H4 (cell line): ENCODE measurements at places on chromosomes 13 and 19.

- peak; percentile 32 for DNase-seq
These were observed at the start of gene CUL4A for GRCh38 chr13:113209336-113209758. TSS of gene CUL4A (plus strand) at chr13:113209613. CDS start at chr13:113209628, 15 bp downstream.

DNA sequence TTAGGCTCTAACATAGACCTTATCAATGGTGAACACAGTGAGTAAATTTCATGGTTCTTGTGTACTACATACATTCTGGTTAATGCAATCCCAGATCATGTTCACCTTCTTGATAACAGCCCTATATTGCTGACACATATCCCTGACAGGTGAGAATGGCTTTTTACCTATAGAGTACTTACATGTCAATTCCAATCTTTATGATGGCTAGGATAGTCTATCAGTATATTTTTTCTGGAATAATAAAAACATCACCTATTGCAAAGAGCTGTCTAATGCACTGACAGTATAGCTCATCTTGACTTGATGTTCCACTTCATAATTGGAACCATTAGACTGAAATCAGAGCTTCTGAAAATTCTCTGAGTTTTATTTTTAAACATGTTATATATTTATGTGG lies 199.4 kb downstream of the ENOX1 start:
- DNase-seq: no peak

DNA sequence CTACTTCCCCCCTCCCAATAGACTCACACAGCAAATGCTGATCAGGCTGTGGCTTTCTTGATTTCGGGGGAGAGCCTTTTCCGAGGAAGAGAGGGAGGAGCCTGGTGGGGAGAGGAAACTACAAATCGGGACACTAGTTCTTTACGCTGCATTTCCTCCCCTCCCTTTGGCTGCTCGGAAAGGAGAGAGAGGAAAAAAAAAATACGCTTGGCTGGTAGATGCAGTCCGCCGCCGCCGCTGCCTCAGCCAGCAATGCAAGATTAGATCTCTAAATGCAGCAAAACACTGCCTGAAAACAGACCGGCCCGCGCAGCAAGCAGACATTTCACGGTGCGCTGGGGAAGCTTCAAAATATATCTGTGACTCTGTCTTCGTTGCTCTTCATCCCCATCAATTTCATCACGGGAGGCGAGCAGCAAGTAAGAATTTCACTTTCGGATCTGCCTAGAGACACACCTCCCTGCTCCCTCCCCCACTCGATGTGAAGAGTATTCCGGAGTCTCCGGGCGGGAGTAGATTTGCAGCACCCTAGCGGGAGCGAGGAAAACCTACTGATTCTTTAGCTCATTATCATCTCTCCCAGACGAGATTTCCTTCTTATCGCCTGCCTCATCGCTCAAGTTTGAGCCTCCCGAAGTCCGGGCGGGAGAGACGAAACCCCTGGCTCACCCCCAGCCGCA lies at the start of gene PCDH17:
Gene PCDH17 (plus strand): TSS at position 149 of the 680 bp plus-strand sequence. CDS start 803 bp downstream, outside the sequence.
- DNase-seq: peak; percentile 31

- DNase-seq: no peak
These were observed 244.2 kb upstream of the SOX21 start for GRCh38 chr13:94956417-94957110.

- no peak for DNase-seq
These were observed 311.8 kb downstream of the NDFIP2 start for GRCh38 chr13:79792716-79793115.

- DNase-seq: peak; percentile 8
These were observed at the start of gene TNFSF13B for GRCh38 chr13:108269601-108270328. TSS of gene TNFSF13B (plus strand) at chr13:108269718. CDS start at chr13:108269896, 178 bp downstream.

GRCh38 chr19:23769691-23770468 lies 11.2 kb upstream of the ZNF681 start:
- no peak for DNase-seq

DNA sequence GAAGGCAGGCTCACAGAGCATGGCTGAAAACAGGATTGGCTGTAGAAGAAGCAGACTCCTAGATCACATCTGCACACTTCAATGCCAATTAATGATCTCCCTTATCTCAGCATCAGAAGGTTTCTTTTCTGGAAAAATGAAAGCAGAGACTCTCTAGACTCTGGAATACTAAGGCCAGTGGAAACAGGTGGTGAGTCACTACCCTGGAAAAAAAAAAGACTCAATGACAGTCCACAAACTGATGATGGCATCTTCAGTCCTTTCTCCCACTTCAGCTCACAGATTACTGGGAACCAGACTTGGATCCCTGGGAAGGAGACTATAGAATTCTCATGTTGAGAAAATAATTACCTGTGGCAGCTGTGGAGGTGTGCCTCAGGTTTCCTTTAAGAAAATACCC lies 47.5 kb upstream of the MBNL2 start:
- DNase-seq: no peak

DNA sequence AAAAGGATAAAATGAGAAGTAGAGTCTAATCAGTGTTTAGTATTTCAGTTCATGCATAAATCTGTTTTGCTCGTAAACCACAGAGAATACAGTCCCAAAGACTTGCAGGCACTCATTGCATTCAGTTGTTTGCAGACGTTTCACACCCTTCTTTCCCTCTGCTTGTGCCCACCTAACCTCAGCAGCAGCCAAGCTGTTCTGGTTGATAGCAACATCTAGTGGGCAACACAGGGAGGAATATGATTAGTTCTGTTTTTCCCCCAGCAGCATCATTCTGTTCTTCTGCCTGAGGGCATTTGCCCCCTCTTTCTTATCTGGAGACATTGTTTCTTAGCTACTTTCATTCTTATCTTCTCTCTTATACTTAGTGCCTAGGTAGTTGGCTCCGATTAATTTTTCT lies 135.6 kb downstream of the PAN3 start:
- DNase-seq: no peak

DNA sequence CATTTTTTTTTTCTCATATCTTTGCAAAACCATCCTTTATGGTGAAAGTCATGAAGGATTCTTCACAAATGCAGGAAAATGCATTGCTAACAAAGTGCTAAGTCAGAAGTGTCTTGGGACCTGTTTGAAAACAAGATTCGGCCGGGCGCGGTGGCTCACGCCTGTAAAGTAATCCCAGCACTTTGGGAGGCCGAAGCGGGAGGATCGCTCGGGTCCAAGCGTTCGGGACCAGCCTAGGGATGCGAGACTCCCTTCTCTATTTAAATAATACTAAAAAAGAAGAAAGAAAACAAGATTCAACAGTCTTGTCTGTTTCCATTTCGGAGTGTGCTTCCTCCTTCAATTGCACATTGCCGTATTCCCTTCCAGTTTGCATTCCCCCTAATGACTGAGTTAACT lies 819 bp downstream of the EID2B start:
- DNase-seq: no peak

GRCh38 chr13:71320452-71320851 lies 546.6 kb downstream of the DACH1 start:
- peak; percentile 9 for DNase-seq

GRCh38 chr13:112900226-112900600 lies 68.8 kb upstream of the MCF2L start:
- DNase-seq: no peak

DNA sequence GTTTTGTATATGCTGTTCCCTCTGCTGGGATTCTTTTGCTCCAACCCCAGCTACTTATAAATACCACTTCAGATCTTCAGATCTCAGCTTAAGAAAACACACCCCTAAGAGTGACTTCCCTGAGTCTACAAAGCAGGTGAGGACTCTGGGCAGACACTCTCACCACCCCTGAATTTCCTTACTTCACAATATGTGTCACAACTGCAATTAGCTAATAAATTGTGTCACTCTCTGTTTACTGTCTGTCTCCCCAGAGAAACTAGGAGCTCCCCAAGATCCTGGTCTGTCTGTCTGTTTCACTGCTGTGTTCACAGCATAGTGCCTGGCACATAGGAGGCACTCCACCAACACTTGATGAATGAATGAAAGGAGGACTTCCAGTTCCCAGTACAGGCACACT lies 14.4 kb downstream of the CEBPA start:
- DNase-seq: no peak

DNA sequence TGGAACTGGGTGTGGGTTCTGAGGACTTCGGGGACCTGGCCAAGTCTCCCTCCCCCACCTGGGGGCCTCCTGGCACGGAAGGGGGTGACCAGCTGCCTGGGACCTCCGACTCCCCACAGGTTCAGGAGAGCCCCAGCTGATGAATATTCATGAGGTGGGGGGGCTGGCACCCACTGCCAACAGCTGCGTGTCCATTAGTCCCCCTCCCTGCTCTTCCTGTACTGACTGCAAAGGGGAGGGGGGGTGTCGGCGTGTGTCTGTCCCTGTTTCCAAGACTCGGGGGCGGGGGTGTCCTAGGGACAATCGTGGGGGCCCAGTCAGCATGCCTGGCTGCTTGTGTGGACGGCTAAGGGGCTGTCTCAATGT lies 10.6 kb upstream of the NFIX start:
- no peak for DNase-seq

GRCh38 chr13:39600766-39601165 lies 2.2 kb downstream of the LHFPL6 start:
- DNase-seq: no peak

DNA sequence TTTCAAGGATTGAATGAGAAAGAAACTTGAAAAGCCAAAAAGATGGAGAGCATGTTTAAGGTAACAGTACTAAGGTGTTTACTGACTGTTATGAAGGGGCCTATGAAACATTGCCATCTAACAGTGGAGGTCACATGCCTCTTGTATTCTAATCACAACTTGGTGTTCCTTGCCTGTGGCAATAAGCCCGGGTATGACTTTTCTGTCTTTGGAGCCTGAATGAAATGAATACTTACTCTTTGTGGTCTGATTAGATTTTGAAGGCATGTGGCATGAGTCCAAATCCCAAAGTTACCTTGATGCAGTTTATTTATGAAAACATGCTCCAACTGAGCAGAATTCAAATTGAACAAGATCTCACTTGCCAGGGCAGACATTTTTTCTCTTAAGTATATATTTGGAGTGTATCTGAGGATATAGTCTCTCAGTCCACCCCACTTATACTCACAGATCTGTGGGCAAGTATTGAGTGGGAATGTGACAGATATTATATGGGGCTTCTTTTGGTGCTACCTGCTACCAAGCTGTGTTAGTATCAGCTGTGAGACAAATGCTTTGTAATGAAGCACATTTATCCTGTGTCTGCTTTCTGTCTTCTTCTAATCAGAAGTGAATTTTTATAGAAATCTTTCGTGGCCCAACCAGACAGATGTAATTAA lies 67.5 kb downstream of the B3GLCT start:
- peak; percentile 4 for DNase-seq

DNA sequence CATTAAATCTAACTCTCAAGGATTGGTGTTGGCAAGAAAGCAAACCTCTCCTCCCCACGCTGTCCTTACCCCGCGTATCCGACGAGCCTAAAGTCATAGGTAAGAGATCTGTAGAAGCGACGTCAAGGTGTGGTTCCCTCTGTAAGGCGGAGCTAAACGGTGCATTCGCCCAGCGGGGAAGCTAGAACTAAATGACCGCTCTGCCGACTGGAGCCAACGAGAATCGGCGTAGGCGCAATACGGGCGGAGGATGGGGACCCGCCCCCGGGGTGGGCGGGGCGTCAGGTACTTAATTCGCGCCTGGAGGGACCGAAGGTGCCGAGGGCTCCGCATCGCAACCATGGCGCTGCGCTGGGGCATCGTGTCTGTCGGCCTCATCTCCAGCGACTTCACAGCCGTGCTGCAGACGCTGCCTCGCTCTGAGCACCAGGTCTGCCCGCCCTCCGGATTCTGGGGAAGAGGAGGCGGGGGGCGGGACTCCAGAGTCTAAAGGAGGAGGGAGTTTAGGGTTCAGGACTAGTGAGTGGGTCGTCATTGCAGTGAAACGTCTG lies at the start of gene DHDH:
Gene DHDH (plus strand): TSS at position 318 of the 551 bp plus-strand sequence. CDS start 23 bp downstream, at position 341.
- peak; percentile 62 for DNase-seq

DNA sequence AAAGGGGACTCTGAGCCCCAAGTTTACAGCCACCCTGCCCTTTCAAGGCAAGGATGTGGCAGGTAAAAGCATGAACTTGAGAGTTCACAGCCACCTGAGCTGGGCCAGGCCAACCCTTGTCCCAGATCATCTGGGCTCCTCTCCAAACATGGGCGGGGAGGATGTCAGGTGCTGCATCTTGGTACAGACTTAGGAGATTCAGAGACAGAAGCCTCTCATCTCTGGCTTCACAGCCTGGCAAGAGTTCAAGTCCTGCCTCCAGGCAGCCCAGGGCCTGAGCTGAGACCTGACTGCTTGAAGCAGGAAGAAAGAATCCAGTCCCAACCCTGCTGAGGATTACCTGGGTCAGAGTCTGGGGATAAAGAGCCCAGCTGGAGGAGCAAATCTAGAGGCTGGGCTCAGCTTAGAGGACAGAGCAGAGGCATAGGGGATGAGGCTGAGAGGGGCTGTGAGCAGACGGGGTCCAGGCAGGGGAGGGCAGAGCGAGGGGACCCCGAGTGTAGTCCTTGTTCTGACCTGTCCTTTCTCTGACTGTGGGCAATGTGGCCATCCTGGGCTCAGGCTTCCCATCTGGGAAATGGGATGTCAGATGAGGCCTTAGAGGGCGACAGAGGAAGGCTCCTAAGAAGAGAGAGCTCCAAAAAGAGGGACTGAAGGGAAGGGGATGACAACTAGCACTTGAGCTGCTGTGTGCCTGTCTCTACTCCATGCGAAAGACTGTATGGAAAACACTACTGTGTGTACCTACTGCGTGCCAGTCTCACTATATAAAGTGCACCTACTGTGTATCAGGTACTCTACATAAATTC lies 6.6 kb upstream of the OR10H5 start:
- no peak for DNase-seq

GRCh38 chr13:30440910-30441703 lies 18.8 kb downstream of the UBE2L5 start:
- DNase-seq: no peak

DNA sequence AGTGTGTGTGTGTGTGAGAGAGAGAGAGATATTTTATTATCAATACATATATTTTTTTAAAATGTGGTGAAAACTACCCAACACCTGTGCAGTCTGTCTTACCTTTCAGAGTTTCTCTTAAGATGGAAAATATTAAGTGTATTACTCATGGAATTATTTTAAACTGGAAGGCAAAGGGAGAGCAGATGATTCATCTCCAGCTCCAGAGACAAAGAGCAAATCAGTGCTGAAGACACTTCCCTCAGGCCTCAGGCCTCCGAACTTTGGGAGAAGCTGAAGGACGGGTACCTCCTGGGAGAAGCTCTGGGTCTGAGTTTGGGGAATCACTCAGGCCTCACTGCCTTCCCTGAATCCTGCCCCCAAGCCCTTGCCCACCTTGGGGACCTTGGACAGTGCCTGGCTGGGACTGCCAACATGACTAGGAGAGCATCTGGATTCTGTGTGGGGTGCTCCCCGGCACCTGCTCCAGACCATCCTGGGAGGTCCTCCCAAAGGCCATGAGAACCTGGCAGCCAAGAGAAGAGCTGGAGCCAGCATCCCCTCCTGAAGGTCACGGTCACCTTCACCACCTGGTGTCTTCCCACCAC lies 170.4 kb upstream of the UBL3 start:
- DNase-seq: no peak

DNA sequence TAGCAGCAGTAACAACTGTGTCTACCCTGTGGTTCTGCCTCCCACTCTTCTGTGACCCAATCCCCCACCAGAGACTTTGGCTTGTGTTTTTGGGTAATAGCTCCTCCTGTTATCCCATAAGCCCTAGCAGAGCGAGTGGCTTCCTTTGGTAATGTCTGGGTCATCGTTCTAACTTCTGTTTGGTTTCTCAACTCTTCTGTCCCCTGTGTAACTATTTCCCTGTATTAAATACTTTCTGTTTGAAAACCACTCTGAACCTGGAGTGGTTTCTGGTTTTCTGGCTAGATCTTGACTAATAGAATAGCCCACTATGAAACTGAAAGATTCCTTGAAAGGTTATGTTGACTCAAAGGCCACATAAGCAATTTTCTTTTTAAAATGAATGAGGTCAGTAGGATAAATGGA lies 350.0 kb downstream of the DCT start:
- DNase-seq: no peak

GRCh38 chr19:12994701-12995595 lies at the start of gene NFIX:
TSS of gene NFIX (plus strand) at chr19:12995475. CDS start at chr19:12995838, 363 bp downstream.
- peak; percentile 37 for DNase-seq
